Activated naive CD8-positive, alpha-beta T cell treated with anti-CD3 and anti-CD28 coated beads for 36 hours (primary cell): ENCODE measurements at places on chromosomes 2 and 18.
A peak's percentile ranks its signal among the peaks of the same experiment; 100 is the strongest.

GRCh38 chr2:80292474-80292873, 12.1 kb downstream of the LRRTM1 start:
- H3K4me1 ChIP-seq: no peaks in the 10 kb centered on the region
- peaks cover 9% of the 10 kb centered on the region for H3K27me3 ChIP-seq
- H3K36me3 ChIP-seq: no peaks in the 10 kb centered on the region

DNA sequence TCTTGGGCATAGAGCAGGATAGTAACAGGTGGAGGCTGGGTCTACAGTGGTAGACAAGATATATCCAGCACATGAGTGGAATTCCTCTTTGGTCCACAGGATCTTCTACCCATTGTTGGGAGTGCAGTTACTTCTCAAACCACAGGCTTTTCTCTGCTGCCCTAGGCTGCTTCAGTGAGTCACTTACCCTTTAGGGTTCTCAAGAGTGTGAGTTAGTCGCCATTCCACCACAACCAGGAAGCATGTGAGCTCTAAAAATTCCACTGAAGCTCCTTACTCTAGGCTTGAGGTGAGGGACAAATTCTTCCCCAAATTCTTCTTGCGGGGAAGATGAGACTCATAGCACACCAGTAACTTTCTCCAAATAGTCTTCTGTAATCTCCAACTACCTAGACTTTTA, 189.4 kb downstream of the PLCL1 start:
- no peaks in the 10 kb centered on the region for H3K27me3 ChIP-seq
- no peak overlapping the region for H3K4me3 ChIP-seq
- H3K4me1 ChIP-seq: peaks cover 19% of the 10 kb centered on the region
- peaks cover 6% of the 10 kb centered on the region for H3K36me3 ChIP-seq
- DNase-seq: no peak

- H3K27me3 ChIP-seq: no peaks in the 10 kb centered on the region
- no peak for DNase-seq
- H3K4me1 ChIP-seq: peaks cover 12% of the 10 kb centered on the region
- H3K27ac ChIP-seq: no peak overlapping the region
Measured at GRCh38 chr2:3612639-3613523, 18.0 kb downstream of the COLEC11 start.

DNA sequence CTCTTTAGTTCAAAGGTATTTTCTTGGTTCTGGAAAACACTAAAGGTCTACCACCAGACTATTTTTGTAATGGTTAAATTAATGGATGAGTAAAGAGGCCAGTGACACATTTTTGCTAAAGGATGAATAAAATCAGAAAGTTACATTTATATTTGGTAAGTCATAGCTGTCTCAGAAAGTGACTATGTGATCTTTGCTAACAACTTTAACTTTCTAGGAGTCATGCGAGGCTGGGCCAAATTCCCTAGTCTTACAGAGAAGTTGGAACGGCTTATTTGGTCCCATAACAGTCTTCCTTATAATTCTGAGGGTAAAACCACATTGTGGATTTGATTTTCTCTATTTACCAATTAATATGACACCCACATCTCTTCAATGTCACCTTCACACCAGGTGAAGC, 198.1 kb downstream of the PDE1A start:
- H3K36me3 ChIP-seq: no peaks in the 10 kb centered on the region
- no peak overlapping the region for H3K27ac ChIP-seq
- no peak for DNase-seq
- no peaks in the 10 kb centered on the region for H3K4me1 ChIP-seq

DNA sequence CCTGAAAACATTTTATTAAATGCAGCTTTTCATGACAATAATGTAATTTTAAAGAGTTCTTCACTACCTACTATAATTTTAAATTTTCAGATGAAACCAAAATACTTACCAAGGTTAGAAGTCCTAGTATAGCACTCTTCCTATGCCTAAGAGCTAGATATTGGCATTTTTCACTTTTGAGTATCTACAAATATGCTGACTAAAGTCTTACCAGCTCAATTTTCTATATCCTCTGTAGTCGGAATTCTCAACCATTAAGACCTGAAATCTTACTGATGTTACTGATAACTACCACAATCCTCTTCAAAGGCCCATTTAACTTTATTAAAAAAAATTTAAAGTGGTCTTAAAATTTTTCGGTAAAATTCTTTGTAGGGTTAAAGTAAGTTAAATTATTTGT, 32.0 kb downstream of the PREPL start:
- peaks cover 13% of the 10 kb centered on the region for H3K36me3 ChIP-seq
- H3K4me1 ChIP-seq: peaks cover 10% of the 10 kb centered on the region
- no peak overlapping the region for H3K4me3 ChIP-seq
- H3K27ac ChIP-seq: no peak overlapping the region
- DNase-seq: no peak
- H3K27me3 ChIP-seq: no peaks in the 10 kb centered on the region

GRCh38 chr18:3791238-3791637, 341.3 kb downstream of the TGIF1 start:
- DNase-seq: no peak
- no peak overlapping the region for H3K4me3 ChIP-seq
- H3K36me3 ChIP-seq: no peaks in the 10 kb centered on the region
- H3K27ac ChIP-seq: no peak overlapping the region
- H3K27me3 ChIP-seq: peaks cover 11% of the 10 kb centered on the region
- no peaks in the 10 kb centered on the region for H3K4me1 ChIP-seq

DNA sequence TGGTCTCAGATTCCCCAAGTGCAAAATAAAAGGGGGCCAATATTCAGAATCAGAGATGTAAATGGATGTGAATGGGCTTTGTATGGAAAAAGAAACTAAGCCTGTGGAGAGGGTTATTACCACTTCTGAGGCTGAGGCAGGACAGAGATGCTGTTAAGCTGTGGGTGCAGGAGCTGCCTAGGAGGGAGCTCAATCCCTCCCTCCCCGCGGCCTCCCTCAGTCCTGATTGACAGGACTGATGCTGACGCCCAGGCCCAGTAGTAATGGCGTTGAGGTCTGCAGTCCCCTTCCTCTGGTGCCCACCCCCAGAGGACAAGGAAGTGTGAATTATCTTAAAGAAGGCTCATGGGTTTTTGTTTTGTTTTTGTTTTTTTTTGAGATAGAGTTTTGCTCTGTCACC, 40.4 kb downstream of the PSD4 start:
- peaks cover 17% of the 10 kb centered on the region for H3K4me1 ChIP-seq
- no peak overlapping the region for H3K4me3 ChIP-seq
- no peak overlapping the region for H3K27ac ChIP-seq
- no peaks in the 10 kb centered on the region for H3K27me3 ChIP-seq
- H3K36me3 ChIP-seq: no peaks in the 10 kb centered on the region

DNA sequence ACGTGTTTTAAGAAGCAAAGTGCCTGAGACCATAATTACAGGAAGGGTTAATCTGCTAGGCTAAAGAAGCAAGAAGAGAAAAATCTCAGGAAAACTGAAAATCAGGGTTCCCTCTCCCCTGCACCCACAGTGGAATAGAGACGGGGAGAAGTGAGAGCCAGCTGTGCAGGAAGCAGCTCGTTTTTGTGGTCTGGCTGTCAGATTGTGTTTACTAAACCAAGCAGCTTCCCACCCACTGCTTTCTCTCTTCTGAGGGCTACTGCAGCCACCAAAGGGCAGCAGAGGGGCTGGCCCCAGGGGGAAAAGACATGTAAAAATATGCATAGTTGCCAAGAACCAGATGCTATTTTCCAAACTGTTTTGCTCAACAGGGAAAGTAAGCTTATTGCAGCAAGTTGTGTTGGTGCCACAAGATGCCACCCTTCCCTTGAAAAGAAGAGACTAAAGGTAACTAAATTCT, 72.6 kb upstream of the THUMPD2 start:
- peaks cover 4% of the 10 kb centered on the region for H3K27me3 ChIP-seq
- peak; percentile 2 for DNase-seq
- no peak overlapping the region for H3K4me3 ChIP-seq
- H3K36me3 ChIP-seq: no peaks in the 10 kb centered on the region

DNA sequence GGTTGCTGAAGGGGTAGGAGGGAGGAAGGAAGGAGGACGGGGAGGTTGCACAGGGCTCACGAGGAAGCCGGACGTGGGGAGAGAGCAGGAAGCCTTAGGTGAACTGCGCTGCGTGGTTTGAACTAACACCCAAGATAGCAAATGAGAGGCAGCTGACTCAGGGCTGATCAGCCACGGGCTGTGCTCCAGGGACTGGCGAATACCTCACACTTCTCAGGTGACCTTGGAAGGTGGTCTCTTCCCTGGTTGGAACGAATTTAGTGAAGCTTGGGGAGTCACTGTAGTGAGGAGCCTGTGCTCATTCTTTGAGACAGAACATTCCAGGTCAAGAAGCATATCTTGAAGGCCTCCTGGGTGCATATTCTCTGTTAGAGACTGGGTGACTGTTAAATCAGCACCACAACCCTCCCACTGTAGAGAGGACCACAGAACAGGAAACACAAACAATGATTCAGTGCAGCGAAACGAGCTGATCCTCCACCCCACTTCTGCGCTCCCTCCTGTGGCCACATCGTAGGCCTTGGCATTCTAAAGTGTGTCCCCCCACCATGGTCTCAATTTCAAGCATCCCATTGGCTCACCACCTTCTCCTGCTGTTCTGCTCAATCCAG, 33.8 kb downstream of the TOGARAM2 start:
- no peaks in the 10 kb centered on the region for H3K27me3 ChIP-seq
- H3K27ac ChIP-seq: peak overlapping the region; percentile 95
- peaks cover 1% of the 10 kb centered on the region for H3K36me3 ChIP-seq
- H3K4me3 ChIP-seq: peak overlapping the region; percentile 81
- H3K4me1 ChIP-seq: peaks cover 69% of the 10 kb centered on the region
- DNase-seq: peak; percentile 68

DNA sequence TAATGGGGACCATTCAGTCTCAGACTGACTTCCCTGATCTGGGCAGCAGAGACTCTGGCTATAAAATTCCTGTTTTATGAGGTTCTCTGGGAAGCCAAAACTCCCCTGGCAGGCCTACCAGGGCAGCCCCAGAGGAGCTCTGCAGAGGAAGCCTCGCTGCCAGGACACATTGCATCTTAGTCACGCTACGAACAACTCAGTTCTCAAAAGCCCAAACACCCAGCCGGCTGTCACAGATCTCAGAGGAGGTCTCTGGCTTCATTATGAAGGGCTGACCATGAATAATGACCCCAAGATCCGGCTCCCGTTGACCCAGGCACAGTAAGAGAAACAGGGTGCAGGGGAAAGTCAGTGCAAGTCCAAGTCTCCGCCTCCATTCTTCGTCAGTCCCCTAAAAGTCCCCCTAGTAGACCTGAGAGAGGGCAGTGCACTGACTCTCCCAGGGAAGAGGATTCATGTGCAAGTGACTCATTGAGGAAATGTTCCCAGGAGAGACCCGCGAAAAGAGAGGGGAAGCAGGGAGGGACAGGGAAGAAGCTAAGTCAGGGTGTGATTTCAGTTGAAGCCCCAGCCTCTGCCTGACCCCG, 212.3 kb downstream of the CYP26B1 start:
- H3K27ac ChIP-seq: no peak overlapping the region
- H3K36me3 ChIP-seq: no peaks in the 10 kb centered on the region
- no peak for DNase-seq

DNA sequence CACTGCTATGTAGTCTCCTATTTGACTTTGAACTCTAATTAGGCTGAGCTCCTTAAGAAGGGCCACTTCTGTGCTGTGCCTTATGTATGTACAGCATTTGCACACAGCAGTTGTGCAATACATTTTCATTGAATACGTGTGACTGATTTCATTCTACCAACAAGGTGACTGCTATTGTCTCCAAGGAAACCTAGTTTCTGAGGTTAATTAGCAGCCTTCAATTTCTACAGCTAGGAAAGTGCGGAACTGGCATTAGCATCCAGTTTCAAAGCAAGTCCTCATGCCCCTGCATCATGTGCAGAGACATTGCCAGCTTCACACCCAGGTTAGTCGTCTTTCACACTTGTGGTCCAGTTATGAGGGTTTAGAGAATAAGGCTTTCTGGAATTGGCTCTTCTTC, 58.6 kb downstream of the NCK2 start:
- H3K27ac ChIP-seq: peak overlapping the region; percentile 92
- no peaks in the 10 kb centered on the region for H3K27me3 ChIP-seq
- DNase-seq: peak; percentile 38
- H3K4me3 ChIP-seq: peak overlapping the region; percentile 11
- peaks cover 95% of the 10 kb centered on the region for H3K4me1 ChIP-seq

GRCh38 chr2:187783446-187783845, 229.2 kb upstream of the TFPI start:
- no peaks in the 10 kb centered on the region for H3K27me3 ChIP-seq
- no peaks in the 10 kb centered on the region for H3K36me3 ChIP-seq
- H3K4me3 ChIP-seq: no peak overlapping the region

DNA sequence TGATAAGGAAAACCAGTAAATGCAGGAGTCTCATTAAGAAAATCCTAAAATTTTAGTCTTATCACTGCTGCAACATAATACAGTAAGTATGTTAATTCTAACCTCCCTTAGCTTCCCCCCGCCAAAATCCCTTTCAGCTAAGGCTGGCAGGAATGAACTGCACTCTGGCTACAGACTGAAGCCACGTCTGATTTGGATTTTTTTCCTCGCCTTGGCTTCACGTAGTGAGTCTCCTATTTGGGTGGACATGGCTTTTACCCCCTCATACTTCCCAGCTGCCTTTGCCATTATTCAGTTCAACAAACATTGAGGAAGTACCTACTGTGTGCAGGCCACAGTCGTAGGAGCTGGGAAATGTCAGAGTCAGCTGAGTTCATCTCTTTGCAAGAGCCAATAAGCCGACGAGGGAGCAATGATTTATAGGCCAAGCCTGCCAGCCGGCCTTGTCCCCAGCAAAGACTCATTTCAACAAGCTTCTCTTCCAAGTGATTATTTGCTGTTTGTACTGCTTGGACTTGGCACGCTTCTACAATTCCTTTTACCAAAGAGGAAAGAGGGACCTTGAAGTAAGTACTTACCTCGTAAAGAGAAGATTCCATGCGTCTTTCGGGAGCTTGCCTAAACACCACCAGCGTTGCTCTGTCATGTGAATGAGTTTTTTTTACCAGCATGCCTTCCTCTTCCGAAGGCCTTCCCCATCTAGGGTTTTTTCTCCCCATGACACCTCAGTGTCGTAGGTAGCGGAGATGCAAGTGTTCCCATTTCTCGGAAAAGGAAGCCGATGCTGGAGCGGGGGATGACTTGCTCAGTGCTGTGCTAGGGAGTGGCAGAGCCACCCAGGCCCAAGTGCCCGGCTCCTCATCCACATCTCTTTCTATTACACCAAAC, 138.6 kb downstream of the KLHL29 start:
- DNase-seq: no peak
- no peak overlapping the region for H3K4me3 ChIP-seq
- no peak overlapping the region for H3K27ac ChIP-seq

DNA sequence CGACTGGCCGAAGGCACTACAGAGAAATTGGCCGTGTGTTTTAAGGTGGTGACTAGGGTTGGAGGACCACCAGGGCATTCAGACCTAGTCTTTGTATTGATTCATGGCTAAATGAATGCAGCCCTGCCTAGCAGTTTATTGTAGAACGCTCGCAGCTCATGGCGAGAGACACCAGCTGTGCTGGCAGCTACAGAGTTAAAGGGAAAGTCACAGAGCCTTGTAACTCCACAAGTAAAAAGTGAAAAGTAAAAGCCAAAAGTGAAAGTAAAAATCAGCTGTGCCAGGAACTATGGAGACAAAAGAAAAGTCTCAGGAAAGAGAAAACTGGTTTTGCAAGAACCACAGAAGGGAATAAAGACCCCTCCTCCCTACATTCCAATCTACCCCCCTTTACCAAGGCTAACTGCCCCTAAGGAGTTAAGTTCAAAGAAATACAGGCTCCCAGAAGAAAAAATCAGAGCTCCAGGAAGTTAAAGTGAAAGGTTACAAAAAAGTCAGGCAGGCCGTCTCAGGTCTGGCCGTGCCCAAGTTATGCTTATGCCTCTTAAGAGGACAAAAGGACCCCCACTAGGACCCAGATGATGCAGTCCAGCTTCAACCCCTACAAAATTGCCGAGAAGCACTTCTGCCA, 46.4 kb upstream of the SELENOI start:
- H3K4me1 ChIP-seq: no peaks in the 10 kb centered on the region
- H3K27ac ChIP-seq: no peak overlapping the region
- no peaks in the 10 kb centered on the region for H3K36me3 ChIP-seq
- no peaks in the 10 kb centered on the region for H3K27me3 ChIP-seq

- H3K27me3 ChIP-seq: peaks cover 5% of the 10 kb centered on the region
- no peak overlapping the region for H3K27ac ChIP-seq
- no peaks in the 10 kb centered on the region for H3K36me3 ChIP-seq
- no peak overlapping the region for H3K4me3 ChIP-seq
Measured at GRCh38 chr2:225615514-225615913, 216.0 kb downstream of the NYAP2 start.
